Activated CD4-positive, alpha-beta T cell treated with anti-CD3 and anti-CD28 coated beads, Interleukin-2, amount 50 U/mL, for 4 hours (primary cell): ENCODE measurements at places on chromosomes 12 and 14.

DNA sequence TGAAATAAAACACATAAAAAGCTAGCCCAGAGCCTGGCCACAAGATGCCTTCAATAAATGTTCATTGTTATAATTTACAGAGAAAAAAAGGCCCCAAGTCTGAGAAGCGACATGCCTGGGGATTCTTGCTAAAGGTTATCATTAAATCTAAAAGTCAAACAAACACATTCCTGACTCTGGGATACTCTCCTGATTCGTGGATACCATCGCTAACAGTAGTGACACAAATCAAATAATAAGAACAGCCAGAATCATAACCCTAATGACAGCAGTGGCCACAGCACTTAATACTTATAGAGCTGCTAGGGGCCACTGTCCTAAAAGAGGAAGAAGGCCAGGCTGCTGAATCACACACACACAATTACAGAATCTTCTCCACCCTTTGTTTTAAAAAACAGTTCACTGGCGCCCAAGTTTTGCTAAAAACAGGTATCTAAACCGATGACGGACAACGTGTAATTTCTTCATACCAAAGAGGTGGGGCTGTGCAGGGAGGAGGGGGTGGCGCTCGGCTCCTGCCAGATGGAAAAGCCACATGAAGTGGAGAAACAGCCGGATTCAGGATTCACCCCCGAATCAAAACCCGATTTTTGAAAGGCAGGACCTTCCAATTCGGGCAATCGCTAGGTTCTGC lies 1.2 kb downstream of the CLIP1 start:
- no peak for DNase-seq

DNA sequence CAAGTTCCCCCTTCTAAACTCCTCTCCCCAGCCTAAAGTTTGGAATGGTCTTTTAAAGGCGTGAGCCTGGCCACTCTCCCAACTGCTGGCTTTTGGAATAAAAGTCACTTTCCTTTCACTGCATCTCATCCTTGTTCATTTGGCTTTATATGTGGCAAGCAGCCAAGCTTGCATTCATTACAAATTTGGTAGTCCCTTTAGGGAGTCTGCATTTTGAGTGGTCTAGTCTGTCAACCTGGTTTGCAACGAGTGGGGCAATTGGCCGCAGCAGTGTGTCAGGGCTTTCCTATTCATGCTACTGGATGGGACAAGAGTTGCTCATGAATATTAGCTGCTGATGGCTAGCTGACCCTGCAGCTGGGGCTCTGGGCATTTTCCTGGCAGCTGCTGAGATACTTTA lies 57.0 kb downstream of the CATSPERB start:
- DNase-seq: no peak

DNA sequence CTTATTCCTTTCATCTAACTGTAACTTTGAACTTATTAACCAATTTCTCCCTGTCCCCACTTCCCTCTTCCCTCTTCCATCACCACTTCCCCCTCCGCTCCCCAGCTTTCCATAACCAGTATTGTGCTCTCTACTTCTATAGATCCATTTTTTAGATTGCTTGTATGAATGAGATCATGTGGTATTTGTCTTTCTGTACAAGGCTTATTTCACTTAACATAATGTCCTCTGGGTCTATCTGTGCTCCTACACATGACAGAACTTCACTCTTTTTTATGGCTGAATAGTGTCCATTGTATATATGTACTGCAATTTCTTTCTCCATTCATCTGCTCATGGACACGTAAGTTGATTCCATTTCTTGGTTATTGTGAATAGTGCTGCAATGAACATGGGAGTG lies 14.4 kb downstream of the ERP27 start:
- no peak for DNase-seq

- no peak for DNase-seq
Observed at GRCh38 chr12:106248312-106248845, 559 bp upstream of the CKAP4 start.

GRCh38 chr12:131833896-131834641 lies 5.9 kb downstream of the MMP17 start:
- DNase-seq: no peak
